ENCODE measurements at places on chromosomes 4 and X.

DNA sequence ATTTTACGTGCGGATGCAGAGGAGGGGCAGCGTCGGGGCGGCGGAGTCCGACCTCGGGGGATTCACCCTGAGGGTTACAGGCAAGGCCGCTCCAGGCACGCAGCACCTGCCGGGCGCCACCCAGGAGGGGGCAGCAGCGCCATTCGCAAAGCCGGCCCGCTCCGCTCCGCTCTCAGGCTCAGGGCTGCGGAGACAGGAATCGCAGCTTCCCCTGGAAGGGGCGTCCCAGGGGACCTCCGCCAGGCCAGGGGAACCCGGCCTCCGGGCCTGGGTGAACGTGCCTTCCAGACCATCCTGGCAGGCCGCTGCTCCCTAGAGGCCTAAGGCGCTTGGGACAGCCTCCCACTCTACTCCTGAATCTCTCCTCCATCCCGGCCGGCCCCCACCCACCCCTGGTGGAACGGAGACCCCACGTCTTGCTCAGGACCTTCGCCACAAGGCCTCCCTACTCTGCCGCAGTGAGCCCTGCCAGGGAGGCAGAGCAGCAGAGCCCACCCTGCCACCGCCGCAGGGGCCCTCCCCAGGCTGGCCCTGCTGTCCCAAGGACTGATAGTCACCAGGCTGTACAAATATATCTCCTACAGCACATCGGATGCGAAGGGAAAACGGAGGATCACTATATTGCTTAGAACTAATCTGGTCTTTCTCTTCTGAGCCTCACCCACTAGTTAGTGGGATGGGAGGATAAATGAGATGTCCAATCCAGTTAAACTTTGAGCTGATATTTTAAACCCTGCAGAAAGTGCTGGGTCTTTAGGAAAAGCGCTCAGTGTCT, 115.0 kb downstream of the SMIM20 start:
- peak; percentile 34 for DNase-seq

DNA sequence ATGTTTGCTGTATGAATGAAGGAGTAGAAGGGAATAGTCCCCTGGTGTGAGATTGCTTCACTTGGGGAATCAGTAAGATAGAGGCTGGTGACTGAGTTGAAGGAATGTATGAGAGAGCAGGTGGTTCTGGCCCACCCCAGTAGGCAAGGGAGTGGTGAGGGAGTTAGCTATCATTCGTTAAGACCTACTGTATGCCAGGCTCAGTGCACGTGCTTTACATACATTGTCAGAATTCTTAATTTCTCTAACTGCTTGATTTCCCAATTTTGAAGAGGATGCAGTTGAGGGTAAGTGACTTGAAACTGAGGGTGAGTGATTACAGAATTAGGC, 700 bp downstream of the VMA21 start:
- DNase-seq, result no peak

DNA sequence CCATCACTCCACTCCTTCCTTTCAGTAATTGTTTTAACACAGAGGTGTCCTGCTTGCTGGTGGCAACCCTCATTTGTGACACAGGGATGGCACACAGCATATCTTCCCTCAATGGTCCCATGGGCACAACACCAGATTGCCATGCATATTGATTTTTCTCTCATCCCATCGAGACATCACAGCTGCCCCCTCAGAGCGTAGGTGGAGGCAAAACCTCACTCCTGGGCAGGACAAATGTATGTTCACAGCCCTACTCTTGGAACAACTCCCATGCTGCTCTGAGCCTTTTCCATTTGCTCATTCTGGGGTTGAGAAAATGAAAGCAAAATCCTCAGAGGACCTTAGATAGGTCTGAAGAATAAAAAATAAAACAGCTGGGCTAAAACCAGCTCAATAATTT, 172.2 kb downstream of the GABRB1 start:
- no peak for DNase-seq

DNA sequence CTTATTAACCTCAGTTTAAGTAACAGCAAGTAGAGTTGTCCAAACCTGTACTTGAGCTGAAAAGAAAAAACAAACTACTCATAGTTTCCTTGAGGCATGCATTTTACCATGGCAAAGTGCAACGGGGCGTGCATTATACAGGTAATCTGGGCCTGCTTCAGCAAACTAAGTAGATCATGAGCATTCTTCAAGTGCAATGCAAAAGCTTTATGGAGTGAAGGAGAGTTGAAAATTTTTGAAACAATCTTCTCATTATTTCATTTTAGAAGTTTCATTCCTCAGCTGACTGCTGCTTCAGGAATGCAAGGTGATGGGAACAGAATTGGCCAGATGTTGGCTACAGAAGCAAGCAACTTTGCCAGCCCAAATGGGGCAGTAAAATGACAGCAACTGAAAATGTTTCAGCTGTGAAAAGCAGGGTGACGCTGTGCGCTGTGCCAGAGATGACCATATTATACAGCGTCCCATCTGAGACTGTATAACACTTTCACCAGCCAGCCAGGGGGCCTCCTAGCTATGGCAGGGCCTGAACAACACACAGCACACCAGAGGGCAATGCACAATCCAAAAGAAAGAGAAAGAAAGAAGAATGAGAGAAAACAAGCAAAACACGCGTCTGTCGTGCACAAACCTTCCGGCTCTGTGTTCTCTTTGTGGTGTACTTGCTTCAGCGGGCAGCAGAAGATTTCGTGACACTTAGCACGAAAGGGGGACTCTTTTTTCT, 145.5 kb upstream of the FGF13 start:
- DNase-seq, result no peak

GRCh38 chrX:66634272-66634671, 4.6 kb downstream of the EDA2R start:
- no peak for DNase-seq

DNA sequence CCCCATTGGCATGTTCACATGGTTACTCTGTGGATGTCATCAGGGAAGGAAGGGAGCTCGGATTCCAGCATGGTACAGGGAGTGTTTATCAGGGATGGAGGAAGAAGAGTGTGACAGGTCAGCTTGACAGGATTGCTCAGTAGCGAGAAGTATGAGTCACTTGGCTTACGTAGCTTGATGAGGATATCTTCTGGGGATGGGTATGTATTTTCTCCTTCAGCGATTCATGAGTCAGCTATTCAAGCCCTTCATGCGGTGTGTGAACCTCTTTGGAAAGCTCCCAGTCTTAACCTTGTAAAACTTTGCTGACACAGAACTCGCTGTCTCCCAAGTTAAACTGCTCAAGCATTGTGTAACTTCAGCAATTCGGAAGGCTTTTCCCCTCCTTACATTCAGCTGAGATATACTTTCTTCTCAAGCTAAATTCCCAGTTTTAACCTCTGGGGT, 275.4 kb downstream of the ARHGAP10 start:
- DNase-seq, result no peak

- DNase-seq, result peak; percentile 29
Measured at GRCh38 chr4:38860788-38861424, 4.3 kb upstream of the TLR6 start.

- no peak for DNase-seq
Measured at GRCh38 chrX:129957241-129958082, 25.0 kb upstream of the BCORL1 start.

DNA sequence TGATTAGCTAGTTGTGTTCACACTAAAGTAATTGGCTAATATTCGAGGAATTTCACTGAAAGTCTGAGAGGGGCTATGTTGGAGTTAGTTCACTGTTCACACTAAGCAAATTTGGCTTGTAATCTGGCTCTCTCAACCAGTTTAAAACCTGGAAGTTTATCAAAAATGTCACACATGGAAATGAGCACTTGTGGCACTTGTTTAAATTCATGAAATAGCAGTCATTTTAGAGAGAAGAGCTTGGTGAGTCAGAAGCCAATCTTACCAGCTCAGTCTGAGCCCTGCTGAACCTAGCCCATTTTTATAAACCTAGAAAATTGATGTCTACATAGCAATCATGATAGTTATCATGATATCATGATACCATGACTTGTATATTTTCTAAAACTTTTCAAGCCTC, 90.7 kb upstream of the JADE1 start:
- no peak for DNase-seq

DNA sequence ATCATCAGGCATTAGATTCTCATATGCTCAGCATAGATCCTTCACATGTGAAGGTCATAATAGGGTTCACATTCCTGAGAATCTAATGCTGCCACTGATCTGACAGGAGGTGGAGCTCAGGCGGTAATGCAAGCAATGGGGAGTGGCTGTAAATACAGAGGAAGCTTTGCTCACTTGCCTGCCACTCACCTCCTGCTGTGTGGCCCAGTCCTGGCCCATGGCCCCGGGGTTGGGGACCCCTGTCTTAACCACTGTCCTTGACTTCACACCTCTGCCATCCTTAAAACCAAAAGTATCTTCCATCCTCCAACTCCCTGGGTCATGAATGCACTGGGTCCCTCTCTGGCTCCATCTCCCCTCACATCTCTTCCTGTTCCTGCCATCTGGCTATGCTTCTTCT, 129.1 kb downstream of the HMX1 start:
- DNase-seq, result no peak

GRCh38 chr4:147924604-147925412, 192.9 kb downstream of the ARHGAP10 start:
- DNase-seq, result no peak

GRCh38 chr4:154132406-154132805, 343.5 kb upstream of the SFRP2 start:
- no peak for DNase-seq

GRCh38 chr4:128606173-128606572, 203.3 kb upstream of the JADE1 start:
- DNase-seq, result no peak

DNA sequence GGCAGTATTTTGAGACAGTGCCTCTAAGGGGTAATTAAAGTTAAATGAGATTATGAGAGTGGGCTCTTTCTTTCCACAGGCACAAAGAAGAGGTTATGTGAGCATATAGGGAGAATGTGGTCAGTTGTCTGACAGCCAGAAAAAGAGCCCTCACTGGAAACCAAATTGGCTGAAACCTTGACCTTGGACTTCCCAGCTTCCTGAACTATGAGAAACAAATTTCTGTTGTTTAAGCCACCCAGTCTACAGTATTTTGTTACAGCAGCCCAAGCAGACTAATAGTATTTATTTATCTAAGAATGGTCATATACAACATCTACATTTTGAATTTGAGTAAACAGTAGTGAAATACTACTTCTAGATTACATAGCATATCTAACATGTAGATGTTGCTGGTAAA, 473.8 kb downstream of the IL15 start:
- DNase-seq, result no peak

Measured in activated T-helper 1 cell treated with Interleukin-2 at 50 U/mL for 16 hours (primary cell).